NCI-H524 treated with DMSO at 0.1 percent for 48 hours (cell line): ENCODE measurements at places on chromosomes 5 and 9.
A peak's percentile ranks its signal among the peaks of the same experiment; 100 is the strongest.

DNA sequence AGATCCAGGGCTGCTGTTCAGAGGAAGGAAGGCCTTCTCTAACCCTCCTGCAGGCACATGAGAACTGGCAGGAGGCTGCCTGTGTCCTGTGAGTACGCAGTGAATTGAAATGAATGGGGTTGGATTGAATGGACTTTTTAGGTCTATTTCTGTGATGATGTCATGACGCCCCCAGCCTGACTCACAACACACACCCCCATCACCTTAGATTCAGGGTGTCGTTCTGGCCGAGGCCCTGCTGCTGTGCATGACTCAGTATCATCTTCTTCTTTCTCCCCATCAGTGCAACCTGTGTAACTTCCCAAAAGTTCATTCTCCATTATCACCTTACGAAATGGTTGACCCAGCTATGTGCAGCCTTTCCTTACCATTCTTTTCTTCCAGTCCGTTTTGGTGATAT is 5.4 kb downstream of the PCAT7 start:
- no peak for DNase-seq

- DNase-seq = no peak
Observed at GRCh38 chr9:75939536-75940111, 49.2 kb downstream of the PCSK5 start.

DNA sequence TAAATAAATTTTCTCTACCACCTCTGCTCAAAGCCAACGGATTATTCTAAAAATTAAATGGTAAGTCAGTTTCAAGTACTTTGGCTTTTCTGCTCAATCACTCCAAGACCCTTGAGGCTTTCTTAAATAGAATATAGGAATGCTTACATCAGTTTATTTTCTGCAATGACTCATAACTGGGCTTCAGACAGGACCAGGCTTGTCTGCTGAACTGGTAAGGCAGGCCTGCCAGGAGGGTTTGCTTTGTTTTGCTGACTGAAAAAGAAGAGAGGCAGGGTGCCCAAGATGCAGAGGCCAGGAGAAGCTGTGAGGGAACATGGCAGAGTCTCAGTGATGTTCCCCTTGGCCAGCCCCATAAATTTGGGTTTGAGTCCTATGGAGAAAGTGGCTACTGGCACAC is 60.3 kb upstream of the EPB41L4A start:
- DNase-seq = no peak

GRCh38 chr9:99567436-99567835 is 254.2 kb upstream of the NR4A3 start:
- no peak for DNase-seq

GRCh38 chr5:32520356-32520755 is 65.0 kb upstream of the SUB1 start:
- no peak for DNase-seq

- DNase-seq = no peak
Observed at GRCh38 chr9:100295240-100295639, 57.5 kb downstream of the TEX10 start.

GRCh38 chr9:104313396-104314110 is 190.5 kb upstream of the OR13F1 start:
- DNase-seq = peak; percentile 98

- no peak for DNase-seq
Observed at GRCh38 chr9:109206670-109207069, 39.6 kb upstream of the FRRS1L start.

DNA sequence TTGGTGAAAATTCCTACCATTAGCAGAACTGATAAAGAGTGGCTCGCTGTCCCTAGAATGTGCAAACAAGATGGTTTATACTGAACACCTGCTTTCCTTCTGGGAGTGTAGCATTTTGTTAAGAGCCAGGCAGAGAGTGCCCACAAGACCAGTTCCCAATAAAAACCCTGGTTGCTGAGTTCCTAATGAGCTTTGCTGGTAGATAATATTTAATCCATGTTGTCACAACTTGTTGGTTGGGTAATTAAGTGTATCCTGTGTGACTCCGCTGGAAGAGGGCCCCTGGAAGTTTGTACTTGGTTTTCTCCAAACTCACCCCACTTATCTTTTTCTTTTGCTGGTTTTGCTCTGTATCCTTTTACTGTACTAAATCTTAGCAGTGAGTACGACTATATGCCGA is 39.5 kb upstream of the GOLGA1 start:
- no peak for DNase-seq

- DNase-seq = no peak
Observed at GRCh38 chr5:41754857-41755256, 115.4 kb downstream of the OXCT1 start.
